Activated CD4-positive, alpha-beta T cell treated with anti-CD3 and anti-CD28 coated beads, Interleukin-2, amount 50 U/mL, for 4 hours (primary cell): ENCODE measurements at places on chromosomes 3 and 15.

DNA sequence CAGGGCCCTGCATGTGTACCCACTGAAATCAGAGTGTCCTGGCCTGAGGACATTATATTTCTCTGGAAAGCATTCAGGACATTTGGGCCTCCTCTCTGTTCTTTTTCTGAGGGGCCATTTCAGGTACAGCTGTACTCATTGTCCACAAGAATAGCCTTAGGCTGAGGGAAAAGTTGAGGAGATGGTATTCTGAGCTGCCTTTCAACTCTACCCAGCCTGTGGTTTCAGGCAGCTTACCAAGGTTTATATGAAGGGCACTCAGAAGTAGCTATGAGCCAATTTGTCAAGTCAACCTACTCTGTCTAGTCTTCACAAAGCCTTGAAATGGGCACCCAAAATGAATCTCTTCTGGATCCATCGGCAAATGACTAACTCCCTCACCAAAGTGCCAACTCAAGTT lies 9.4 kb downstream of the ATP13A4 start:
- no peak for DNase-seq

- DNase-seq, result no peak
Measured at GRCh38 chr3:120275618-120276017, 9.4 kb downstream of the GPR156 start.

DNA sequence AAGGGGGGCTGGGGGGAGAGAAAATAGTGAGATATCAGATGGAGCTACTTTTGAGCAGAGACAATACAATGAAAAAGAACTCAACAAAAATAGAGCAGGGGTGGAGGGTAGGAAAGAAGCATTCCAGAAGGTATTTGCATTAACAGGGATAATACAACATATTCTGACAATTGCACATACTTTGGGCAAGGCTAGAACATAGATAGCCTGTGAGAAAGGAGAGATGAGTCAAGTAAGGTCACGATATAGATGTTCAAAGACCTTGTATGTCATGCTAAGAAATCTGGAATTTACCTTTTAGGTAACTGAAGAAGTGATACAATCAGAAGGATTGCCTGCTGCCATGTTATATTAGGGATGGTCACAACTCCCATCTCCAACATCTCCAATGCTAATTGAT lies 155.2 kb downstream of the GSK3B start:
- no peak for DNase-seq

DNA sequence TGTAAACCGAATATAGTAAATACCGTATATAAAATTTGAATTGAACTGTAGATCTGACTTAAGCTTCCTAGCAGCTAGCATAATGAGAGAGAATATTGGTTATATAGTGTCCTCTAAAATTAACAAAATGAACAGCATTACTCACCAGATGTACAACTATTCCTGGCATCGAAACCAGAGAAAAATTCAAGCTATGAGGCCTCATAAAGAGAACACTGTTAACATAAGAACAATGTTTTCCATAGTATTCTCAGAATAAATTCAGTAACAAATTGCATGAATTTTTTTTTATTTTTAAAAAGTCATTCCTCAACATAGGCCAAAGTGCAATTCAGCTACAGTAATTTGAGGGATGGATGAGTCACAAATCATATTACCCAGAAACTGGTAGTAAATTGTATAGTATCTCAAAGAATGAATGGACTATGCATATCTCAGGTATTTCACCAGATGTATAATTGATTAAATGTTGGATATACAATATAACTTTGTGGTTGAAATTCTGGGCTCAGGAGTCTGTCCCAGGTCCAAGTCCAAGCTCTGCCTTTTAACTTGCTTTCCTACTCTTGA lies 5.0 kb downstream of the TMEM207 start:
- no peak for DNase-seq
